AG04450 (cell line): ENCODE measurements at places on chromosomes 12 and 14.

GRCh38 chr12:15977999-15978951, 67.1 kb downstream of the DERA start:
- no peak for DNase-seq

GRCh38 chr12:66087365-66087943, 43.1 kb downstream of the LLPH start:
- DNase-seq: peak; percentile 67

DNA sequence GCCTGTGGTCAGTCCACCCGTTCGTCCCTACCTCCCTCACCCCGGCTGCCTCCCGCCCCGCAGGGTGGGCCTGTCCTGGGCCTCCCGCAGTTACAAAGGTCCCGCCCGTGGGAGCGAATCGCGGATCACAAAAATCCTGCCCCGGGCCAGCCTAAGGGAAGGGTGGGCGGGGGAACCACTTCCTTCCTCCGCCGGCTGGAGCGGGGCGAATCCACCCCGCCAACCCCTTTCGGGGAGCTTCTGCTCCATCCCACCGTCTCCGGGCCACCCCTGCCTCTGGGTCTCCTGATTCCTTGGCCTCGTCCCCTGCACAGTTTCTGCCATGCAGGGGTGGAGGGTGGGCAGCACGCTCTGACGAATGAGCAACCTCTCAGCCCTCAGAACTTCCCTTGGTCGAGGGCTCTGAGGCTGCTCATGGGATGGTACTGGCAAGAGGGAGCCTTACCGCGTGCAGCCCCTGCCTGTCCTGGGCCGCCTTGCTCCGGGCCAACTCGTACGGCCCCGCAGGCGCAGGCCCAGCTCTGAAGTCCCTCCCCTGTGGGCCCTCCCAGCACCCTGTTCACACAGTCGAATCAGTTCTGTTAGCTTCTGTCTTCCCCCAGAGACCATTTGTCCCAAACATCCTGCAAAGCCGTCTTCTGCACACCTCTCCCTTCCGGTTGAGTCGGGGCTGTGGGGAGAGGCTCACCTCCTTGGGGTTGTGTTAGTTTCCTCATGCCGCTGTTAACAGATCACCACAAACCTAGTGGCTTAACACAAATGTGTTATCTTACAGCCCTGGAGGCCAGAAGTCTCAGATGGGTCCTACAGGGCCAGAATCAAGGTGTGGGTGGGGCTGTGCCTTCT, 589 bp upstream of the HVCN1 start:
- DNase-seq: no peak

- no peak for DNase-seq
Observed at GRCh38 chr14:88045705-88046104, 40.8 kb downstream of the GPR65 start.

DNA sequence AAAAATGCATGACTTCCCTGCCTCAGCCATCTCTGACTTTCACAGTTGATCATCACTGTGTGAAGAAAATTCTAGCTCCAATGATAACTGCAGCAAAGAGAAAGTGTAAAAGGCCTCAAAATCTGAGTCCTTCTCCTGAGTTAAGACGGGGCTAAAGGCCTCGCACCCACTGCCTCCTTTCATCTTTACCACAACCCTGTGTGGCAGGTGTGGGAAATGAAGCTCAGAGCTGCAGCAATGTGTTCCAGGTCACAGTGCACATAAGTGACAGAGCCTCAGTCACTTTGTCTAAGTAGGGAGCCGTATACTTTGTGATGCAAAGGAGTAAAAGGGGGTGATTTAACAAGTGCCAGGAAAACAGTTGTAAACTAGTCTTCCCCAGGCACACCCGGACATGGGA, 144.7 kb upstream of the TMCC3 start:
- DNase-seq: no peak

DNA sequence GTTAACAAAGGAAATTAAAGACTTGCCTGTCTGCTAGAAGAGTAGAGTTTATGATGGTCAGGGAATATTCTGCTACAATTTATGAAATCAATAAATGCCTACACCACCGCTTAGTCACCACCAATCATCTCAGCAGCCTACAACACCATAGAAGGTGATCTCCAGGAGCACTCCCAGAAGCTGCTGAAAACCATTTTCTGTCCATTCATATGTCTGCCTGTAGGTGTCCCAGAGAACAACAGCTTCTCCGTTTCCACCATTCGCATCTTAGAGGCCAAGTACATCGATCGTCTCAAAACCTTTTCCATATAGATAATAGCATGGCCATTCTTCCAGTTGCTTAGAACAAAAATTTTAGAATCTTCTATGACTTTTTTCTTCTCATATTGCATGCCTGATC, 303.4 kb downstream of the KCNC2 start:
- DNase-seq: no peak

GRCh38 chr12:56034586-56035332, 7.0 kb upstream of the RPS26 start:
- no peak for DNase-seq

DNA sequence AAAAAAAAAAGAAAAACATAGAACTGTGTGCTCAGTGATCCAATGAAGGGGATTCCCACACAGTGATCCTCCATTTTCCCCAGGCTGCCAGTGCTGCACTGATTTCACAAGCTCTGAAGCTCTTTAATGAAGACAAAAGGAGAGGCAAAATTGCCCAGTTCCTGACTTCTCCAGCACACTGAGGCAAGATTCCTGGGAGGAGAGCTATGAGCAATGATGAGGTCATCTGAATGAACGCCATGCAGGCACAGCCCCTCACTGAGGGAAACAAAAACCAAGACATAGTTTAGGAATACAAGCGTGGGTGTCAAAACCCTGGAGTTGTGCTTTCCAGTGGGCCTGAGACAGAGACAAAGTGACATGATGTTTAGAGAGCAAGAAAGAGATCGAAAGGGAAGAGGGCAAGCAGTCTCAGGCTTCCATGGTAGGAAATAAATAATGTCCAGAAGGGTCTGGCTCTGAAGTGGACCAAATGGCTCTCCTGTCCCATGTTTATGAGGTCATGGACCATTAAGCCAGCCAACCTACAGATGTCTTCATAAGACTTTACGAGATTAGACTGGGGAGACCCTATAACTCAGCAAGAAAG, 40.9 kb upstream of the SMUG1 start:
- DNase-seq: peak; percentile 92

DNA sequence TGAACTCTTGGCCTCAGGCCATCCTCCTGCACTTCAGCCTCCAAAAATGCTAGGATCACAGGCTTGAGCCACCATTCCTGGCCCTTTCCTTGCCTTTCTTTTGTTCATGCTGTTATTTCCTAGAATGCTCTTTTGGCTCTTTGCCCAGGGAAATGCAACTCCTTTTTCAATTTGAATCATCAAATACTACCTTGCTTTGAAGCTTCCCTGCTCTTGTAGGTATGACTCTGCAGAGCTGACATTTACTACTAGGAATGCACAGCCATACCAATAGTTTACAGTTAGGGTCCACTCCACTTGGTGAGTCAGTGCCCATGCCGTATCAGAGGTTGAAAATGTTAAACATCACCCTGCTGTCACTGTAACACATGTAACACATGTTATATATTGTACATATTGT, 107.0 kb upstream of the CRY1 start:
- peak; percentile 62 for DNase-seq

DNA sequence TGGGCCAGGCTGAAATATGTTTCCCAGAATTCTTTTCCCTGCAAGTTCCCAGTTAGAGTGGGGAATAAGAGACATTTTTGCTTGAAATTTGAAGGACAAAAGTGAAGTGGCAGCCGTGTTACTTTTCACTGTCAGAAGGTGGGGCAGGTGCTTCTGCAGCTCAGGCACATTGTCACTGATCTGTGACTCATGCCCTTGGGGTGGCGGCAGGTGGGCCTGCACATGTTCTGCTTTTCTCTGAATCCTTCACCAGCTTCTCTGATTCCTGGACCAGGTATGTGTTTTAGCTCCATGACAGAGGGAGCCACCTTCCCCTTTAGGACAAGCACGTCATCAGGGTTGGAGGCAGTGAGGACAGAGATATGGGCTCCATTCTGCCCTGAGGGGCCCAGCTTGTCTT, 11.7 kb upstream of the KCNA5 start:
- no peak for DNase-seq

DNA sequence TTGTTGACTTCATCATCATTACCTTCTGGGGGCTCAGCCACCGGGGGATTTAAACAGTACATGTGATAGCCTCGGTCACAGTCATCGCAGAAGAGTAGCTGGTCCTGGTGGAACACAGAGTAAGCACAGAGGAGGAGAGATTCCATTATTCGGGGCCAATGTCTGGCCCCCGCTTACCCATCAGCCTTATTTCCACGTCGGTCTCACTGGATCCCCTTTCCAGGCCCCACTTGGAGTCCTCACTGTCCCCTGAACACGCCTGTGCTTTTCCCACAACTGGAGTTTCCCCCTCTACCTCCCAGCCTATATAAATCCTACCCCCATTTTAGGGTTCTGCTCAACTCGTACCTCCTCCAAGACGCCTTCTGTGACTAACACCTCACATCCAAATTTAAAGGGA, 274.0 kb downstream of the DPF3 start:
- no peak for DNase-seq

DNA sequence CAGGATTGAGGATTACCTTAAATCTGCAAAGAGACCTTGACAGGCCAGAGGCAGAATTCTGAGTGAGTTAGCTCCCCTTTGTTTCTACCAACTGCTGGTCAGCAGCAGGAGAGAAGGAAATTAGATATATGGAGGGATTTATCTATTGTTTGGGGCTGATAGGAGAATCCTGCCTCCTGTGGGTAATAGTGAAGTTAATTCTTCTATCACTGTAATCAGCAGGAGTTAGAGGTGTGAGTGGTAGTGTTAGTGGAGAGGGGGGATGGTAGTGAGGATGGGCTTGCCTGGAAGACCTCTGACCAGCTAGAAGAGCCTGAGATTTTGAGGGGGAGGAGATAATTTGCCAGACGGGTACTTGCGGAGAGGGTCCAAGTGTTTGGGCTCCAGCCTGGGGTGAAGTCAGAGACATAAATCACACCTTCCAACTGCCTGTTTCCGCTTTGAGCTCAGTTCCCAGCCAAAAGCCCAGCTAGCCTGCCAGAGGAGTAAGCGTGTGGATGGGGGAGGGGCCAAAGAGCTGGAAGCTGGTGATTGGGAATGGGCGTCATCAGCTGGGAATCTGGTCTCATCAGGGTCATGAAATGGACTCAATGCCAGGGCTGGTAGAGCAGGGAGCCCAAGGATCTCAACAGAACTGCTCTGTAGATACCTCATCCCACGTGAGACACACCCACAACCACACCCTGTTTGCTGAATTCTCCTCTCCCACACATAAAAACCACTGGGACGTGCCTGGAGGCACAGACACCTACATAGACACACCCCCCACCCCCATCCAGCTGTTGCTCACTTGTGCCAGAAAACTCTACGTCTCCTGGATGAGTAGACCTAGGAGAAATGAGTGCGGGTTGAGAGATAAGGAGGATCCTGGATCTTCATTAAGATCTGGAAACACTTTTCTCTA, 13.1 kb upstream of the ITGA5 start:
- peak; percentile 16 for DNase-seq

GRCh38 chr12:118337194-118337838, 35.4 kb downstream of the TAOK3 start:
- peak; percentile 49 for DNase-seq

DNA sequence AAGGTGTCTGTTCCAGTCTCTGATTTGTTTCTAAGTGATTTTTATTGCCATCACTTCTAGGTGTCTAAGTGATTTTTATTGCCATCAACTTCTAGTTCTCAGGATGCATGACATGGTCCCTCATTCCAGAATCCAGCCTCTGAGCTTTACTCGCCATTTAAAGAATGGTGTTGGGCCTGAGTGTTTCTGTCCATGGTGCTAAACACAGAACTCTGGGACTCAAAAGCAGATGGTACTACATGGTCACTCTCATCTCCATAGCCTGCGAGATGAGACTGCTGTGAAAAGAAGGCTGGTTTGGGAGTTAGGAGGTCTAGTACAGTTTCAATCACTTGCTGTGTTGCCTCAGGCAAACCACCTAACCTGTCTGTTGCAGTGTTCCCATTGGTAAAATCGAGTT, 276.6 kb downstream of the NRXN3 start:
- DNase-seq: no peak

- no peak for DNase-seq
Observed at GRCh38 chr12:89779090-89779489, 70.5 kb upstream of the ATP2B1 start.

DNA sequence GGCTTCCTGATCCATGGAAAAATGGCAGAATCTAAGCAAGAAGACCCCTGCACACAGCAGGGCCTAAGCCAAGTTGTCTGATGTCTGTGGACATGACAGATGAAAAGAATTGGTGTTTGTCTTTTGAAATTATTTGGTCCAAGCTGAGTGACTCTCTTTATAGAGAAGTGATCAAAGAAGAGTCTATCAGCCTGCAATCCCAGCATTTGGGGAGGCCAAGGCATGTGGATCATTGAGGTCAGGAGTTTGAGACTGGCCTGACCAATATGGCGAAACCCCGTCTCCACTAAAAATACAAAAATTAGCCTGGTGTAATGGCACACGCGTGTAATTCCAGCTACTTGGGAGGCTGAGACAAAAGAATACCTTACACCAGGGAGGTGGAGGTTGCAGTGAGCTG, 64.8 kb upstream of the TUNAR start:
- no peak for DNase-seq

GRCh38 chr12:121189619-121190155, 20.2 kb upstream of the P2RX4 start:
- no peak for DNase-seq

- no peak for DNase-seq
Observed at GRCh38 chr14:79275292-79275655, 936.0 kb downstream of the DIO2 start.

DNA sequence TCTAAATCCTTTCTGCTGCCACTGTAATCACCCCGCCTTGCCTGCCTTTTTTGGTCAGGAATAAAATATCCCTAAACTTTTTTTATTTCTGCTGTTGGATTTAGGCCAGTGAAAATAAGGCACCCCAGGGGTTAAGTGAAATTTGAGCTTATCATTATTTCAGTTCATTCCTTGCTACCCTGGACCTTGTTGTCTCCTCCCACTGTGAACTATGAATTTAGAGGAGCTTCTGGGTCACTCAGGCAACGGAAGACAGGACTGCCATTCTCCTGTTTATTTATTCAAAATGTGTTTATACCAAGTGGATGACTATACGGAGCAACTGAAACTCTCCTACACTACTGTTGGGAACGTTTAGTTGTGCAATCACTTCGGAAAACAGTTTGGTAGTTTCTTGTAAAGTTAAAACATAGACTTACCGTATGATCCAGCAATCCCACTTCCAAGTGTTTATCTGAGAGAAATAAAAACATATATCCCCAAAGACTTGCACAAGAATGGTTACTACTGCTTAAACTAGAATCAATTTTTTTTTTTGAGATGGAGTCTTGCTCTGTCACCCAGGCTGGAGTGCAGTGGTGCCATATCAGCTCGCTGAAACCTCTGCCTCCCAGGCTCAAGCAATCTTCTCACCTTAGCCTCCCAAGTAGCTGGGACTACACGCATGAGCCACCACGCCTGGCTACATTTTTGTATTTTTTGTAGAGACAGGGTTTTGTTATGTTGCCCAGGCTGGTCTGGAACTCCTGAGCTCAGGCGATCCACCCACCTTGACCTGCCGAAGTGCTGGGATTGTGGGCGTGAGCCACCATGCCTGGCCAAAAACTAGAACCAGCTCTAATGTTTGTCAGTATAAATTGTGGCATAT, 2.3 kb upstream of the TRAFD1 start:
- DNase-seq: peak; percentile 88
